ENCODE measurements at places on chromosomes 7 and 10.

GRCh38 chr7:158766570-158767281, 62.1 kb upstream of the NCAPG2 start:
- DNase-seq: no peak

- no peak for DNase-seq
Measured at GRCh38 chr10:110508806-110509544, 11.3 kb downstream of the DUSP5 start.

GRCh38 chr10:43219848-43220247, 47.0 kb downstream of the RASGEF1A start:
- DNase-seq: no peak

GRCh38 chr7:24730018-24730369, 27.3 kb downstream of the GSDME start:
- DNase-seq: no peak

- no peak for DNase-seq
Measured at GRCh38 chr10:1598393-1599153, 138.8 kb downstream of the ADARB2 start.

- no peak for DNase-seq
Measured at GRCh38 chr10:48599830-48600134, 5.1 kb downstream of the ARHGAP22 start.

DNA sequence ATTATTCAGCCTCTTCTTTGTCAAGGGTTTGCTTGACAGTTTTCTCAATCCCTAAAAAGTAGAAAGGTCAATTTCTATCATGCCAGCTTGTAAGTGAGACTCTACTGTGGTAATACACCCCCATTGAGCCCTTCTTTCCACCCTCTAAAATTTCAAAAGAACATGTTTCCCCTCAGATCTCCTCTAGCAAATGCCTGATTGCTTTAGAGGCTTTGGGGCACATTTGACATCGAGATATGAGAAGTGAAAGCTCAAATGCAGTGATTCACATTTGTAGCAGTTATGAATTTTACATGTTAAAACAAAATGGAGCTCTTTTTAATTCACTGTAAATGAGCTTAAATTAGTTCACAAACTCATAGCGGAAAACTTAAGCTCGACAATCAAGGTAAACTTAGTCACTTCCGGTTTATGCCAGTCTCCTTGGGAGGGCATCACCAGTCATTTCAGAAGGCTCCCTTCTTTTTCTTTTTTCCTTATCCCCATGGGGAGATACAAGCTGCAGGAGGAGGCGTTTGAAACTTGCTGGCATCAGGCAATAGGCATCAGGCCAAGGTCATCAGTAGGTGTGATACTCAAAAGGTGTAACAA, 55.3 kb upstream of the ADO start:
- no peak for DNase-seq

- no peak for DNase-seq
Measured at GRCh38 chr7:79984210-79984609, 150.4 kb upstream of the GNAI1 start.

DNA sequence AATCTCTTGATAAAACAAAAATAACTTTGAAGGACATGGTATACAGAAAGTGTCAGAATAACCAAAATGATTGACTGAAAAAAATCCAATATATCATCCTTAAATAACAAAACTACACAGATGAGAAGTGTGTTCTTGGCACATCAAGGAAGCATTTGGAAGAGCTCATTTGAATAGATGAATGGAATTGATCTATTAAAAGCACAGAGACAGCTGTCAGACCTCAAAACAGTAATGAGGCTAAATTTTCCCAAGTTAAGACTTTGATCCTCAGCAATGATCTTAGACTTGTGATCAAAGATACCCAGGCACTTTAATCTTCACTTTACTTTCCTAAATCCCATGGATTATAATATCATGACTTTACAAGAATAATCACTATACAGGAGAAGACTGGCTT, 395.4 kb upstream of the NFE2L3 start:
- DNase-seq: no peak

DNA sequence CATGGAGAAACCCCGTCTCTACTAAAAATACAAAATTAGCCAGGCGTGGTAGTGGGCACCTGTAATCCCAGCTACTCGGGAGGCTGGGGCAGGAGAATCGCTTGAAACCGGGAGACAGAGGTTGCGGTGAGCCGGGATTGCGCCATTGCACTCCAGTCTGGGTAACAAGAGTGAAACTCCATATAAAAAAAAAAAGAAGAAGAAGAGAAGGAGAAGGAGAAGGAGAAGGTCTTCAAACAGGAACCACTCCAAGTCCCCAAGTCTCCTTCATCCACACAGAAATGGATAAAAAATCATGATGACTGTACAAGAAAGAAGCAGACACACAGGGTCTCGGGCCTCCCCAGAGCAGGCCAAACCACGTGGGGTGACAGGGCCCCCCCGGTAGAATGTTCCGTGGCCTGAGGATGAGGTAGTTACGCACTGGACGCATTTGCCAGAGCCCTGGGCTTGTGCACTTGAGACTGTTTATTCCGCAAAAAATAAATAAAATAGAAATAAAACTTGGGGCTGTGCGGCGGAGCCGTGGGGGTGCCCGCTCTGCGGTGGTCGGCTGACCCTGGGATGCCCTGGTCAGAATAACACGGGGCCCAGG, 15.8 kb downstream of the VENTX start:
- no peak for DNase-seq

- DNase-seq: no peak
Measured at GRCh38 chr10:77648472-77648871, 10.9 kb upstream of the KCNMA1 start.

DNA sequence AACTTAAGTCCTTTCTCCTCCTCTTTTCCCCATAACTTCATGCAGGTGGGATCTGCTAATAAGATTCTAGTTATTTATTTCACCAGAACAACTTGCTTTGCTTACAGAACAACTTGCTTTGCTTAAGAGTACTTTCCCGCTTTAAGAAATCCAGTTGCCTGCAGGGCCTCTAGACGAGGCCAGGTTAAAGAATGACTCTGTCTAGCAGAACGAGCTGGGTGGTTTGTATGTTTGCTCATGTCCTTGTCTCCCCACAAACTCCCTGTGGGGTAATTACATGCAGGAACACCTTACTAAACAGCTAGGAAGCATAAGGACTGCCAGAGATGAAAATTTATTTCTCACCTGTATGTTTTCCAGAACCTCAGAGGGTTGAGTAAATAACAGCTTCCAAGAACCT, 8.8 kb upstream of the FZD8 start:
- DNase-seq: no peak
